Endodermal cell (in vitro differentiated cells): ENCODE measurements at places on chromosomes 5 and 9. TPM values are rescaled to one million over a fixed set of nuclear protein-coding genes. Genes with fewer than 3 reads are reported as not detected.

The FCHSD1 gene
- total RNA-seq = 29.6 and 34.8 TPM in 2 replicates

The TAF11L13 gene
- total RNA-seq = not detected in 2 replicates

The TRIM36 gene
- 17.3 and 18.6 TPM in 2 replicates for total RNA-seq

The PCDHB11 gene
- total RNA-seq = 1.7 to 2.6 TPM (median 2.3 TPM) in 3 replicates

The KCNV2 gene
- total RNA-seq = 1.2 to 6.6 TPM (median 1.9 TPM) in 3 replicates

The IFNA13 gene
- total RNA-seq = not detected in 2 replicates

The NFIL3 gene
- 13.5 and 14.4 TPM in 2 replicates for total RNA-seq

The RUSC2 gene
- total RNA-seq = 17.2 and 18.1 TPM in 2 replicates

The DPP7 gene
- total RNA-seq = 29.1 and 30.6 TPM in 2 replicates

The MARCHF3 gene
- 3.3 to 4.6 TPM (median 4.4 TPM) in 3 replicates for total RNA-seq

The ZDHHC11B gene
- total RNA-seq = 0.74 to 2.0 TPM (median 0.75 TPM) in 3 replicates

The PURA gene
- 5.7 to 6.8 TPM (median 6.7 TPM) in 3 replicates for total RNA-seq

The SREK1 gene
- total RNA-seq = 61.8 and 67.1 TPM in 2 replicates

The SPACA9 gene
- 3.4 to 5.4 TPM (median 3.4 TPM) in 3 replicates for total RNA-seq
